ENCODE measurements at places on chromosomes 7 and 10. TPM values are rescaled to one million over a fixed set of nuclear protein-coding genes. Genes with fewer than 3 reads are reported as not detected.

- DNase-seq: no peak
Measured at GRCh38 chr7:36245684-36246299, 92.7 kb downstream of the EEPD1 start.

- DNase-seq: no peak
Measured at GRCh38 chr10:49664006-49664841, 15.2 kb upstream of the C10orf53 start.

DNA sequence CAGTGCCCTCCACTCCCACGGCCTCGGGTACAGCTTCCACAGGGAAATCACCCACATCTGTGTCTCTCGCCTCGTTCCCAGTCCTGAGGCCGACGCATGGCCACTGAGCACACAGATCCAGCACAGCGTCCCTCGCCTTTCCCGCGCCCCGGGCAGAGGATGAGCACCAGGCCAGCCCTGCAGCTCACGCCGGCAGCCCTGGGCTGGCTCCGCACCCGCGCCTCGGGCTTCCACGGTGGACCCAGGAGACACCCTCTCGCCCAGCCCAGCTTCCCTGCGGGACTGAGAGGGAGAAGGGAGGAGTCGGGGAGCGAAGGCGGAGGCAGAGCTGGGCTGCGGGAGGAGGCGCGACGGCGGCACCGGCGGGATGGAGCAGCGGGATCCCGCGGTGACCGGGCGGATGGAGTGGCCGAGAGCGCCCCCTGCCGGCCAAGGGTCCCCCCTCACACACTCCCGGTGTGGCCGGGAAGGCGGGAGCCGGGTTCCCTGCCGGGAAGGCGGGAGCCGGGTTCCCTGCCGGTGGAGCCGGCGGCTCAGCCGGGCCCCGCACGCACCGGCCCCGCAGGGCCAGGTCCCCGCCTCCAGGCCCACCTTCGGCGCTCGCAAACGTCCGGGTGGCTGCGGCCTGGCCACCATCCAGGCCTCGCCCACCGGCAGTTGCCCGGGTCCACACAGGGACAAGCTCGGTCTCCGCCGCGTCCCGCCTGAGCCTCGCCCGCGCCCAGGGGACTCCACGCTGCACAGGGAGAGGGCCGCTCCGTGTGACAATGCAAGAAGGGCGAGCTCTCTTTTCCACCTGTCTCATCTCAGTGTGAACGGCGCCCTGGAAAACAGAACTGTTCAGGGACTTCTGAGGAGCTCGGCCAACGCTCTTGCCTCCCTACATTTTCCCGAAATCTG lies 110.3 kb upstream of the LANCL2 start:
- peak; percentile 93 for DNase-seq

GRCh38 chr10:14822879-14823755 lies 14.7 kb downstream of the CDNF start:
- no peak for DNase-seq

GRCh38 chr7:1053002-1053411 lies 8.7 kb downstream of the GPR146 start:
- DNase-seq: peak; percentile 60

DNA sequence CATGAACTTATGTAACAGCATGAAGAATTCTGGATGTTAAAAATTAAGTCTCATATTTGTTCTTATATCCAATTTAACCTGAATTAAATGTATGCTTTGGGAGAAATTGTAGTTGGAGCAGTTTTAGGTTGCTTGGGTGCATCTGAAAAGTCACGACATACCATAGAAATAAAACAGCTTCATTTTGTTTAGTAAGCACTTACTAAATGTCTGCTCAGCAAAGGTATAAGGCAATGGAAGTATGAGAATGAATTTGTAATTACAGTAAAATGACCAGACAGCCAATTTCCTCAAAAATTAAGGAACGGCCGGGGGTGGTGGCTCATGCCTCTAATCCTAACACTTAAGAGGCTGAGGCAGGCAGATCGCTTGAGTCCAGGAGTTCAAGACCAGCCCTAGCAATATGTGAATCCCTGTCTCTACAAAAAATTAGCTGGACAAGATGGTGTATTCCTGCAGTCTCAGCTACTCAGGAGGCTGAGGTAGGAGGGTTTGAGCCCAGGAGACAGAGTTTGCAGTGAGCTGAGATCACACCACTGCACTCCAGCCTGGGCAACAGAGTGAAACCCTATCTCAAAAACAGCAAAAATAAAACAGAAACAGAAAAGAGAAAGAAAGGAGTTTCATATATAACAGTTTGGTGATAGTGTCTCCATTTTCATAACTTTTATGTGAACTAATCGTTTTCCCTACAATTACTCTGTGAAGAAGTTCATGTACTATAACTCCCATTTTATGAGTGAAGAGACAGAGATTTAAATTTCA lies 47.2 kb upstream of the KLF6 start:
- DNase-seq: no peak

The UPK3B gene
- 2.2 TPM for total RNA-seq

The FBXO24 gene
- 0.77 TPM for total RNA-seq

All from left ventricle myocardium superior (tissue), 1 donor.